Tongue (tissue), 3 donors: ENCODE measurements at places on chromosomes 6 and 20.

DNA sequence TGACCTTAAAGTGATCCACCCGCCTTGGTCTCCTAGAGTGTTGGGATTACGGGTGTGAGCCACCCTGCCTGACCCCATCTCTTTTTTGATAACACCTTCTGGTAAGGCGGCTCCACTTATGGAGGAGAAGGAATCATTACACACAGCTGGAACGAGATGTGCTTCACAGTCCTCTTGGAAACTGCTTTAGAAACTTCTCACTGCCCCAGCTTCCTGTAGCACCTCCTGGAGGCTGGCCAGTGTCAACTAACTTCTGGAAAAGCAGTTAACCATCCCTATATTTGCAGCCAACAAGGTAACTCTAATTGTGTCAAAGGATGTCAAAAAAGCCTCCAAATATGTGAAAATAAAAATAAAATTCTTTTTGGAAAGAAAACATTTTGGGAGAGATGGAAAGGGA lies 48.8 kb upstream of the BCLAF1 start:
- DNase-seq = no peak

GRCh38 chr6:82970839-82971238 lies 94.8 kb downstream of the UBE3D start:
- DNase-seq = no peak

DNA sequence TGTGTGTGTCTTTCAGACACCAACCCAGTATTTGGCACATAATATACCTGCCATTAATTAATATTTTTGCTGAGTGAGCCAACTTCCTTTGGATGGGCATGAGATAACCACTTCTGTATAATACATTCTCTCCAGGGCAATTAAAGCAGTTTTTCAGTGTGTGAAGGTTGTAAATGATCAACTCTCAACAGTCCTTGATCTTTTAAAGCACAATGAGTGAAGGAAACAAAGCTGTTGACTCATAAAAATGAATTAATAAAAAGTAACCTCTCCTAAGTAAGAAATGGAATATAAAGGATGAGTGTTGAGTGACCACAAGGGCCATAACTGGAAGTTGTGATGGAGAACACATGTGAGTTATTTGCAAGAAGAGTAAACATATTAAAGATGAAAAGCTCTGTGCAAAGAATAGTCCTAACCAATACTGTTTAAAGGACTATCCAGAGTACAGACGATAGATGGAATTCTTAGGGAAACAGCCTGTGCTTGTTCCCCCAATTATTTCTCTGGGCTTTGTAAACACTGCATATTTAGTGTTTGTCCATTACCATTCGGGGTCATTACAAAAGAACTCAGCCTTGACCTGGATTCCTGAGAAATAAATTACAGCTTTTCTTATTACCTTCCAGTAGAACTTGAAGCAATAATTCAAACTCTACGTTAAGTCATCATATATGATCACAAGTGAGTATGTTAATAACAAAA lies 446.2 kb downstream of the PLCB1 start:
- DNase-seq = no peak

GRCh38 chr6:43900560-43900915 lies 130.5 kb downstream of the VEGFA start:
- no peak for DNase-seq

- no peak for DNase-seq
Observed at GRCh38 chr6:14682812-14683211, 563.1 kb upstream of the JARID2 start.

DNA sequence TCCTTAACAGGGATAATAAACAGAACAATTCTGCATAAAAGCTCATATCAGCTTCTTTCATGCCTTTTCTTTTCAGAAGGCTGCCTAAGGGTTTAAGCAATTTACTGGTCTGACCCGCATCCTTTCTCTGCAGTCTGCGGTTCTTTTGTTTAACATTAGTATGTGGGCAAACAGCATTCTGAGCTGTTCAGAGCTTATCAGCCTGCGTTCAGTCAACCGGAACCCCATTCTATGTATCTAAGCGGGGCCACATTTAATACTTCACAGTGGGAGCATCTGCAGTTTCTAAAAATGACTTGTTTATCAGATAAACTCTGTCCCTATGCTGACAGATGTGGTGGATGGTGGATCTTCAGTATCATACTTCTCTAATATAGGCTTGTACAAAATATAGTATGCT lies 758.9 kb upstream of the MMS22L start:
- no peak for DNase-seq

GRCh38 chr20:63499338-63499969 lies 571 bp upstream of the EEF1A2 start:
- DNase-seq = no peak

GRCh38 chr6:40779409-40779808 lies 192.2 kb upstream of the LRFN2 start:
- no peak for DNase-seq

DNA sequence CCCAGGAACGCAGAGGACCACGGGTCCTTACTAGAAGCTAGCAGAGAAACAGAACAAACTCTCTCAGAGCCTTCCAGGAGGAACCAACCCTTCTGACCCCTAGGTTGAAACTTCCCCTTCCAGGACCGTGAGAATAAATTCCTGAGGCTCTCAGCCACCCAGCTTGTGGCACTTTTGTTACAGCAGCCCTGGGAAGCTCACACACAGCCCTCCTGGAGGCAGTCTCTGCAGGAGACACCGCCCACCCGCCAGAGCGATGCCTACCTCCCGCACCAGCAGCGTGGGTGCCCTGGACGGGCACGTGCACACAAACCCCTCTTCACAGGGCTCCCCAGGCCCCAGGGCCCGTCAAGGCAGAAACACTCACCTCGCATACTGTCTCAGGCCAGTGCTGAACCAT lies 4.2 kb downstream of the RNASET2 start:
- no peak for DNase-seq

GRCh38 chr6:97222903-97223302 lies 60.1 kb downstream of the MMS22L start:
- DNase-seq = no peak

- DNase-seq = no peak
Observed at GRCh38 chr6:90249458-90249857, 47.2 kb downstream of the BACH2 start.

- peak; percentile 86 for DNase-seq
Observed at GRCh38 chr6:43454696-43455530, 435 bp downstream of the DLK2 start.

DNA sequence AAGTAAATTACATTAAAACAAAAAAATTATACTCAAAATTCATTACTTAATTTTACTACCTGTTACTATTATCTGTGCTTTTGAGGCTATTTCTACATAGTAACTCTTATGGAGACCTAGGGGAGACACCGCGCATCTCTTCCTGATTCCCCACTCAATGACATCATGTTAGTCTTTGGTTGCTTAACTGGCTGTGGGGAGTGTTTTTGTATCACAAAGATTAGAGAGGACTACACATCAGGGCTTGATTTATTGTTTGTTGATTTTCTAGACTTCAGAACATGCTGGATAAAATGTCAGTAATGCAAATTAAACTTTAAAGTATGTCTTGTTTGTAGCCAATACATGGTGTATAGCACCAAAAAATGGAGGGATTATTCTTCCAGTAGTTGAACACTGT lies 26.0 kb downstream of the SLC2A10 start:
- no peak for DNase-seq

GRCh38 chr20:6067763-6068318 lies 14.0 kb upstream of the LRRN4 start:
- no peak for DNase-seq

- no peak for DNase-seq
Observed at GRCh38 chr6:149457316-149457884, 27.4 kb downstream of the ZC3H12D start.

- no peak for DNase-seq
Observed at GRCh38 chr6:117929501-117929900, 22.4 kb downstream of the SLC35F1 start.

DNA sequence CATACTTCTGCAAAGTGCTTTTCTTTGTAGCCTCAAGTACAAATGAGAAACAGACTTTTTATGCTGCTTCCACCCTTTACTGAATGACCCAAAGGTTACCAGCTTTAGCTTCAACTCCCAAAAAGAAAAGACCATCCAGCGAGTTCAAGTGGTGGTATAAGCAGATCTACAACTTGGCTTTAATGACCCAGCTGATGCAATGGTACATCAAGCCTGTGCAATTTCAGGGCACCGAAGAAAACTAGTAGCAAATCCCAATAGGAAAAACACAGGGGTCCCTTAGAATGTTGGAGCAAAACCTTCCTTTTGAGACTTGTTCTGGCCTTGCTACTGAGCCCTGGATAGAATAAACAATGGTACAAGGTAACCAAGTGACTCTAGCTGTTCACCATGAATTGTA lies 33.8 kb downstream of the STX7 start:
- no peak for DNase-seq

GRCh38 chr6:10759312-10759839 lies 11.8 kb downstream of the TMEM14B start:
- peak; percentile 62 for DNase-seq

GRCh38 chr6:149761438-149761837 lies 11.9 kb downstream of the PCMT1 start:
- no peak for DNase-seq

GRCh38 chr20:23568320-23568970 lies at the start of gene CST9L:
CST9L (minus strand) TSS chr20:23568484; CDS start chr20:23568450, 34 bp downstream.
- no peak for DNase-seq

- no peak for DNase-seq
Observed at GRCh38 chr6:156283091-156283490, 494.1 kb upstream of the ARID1B start.

DNA sequence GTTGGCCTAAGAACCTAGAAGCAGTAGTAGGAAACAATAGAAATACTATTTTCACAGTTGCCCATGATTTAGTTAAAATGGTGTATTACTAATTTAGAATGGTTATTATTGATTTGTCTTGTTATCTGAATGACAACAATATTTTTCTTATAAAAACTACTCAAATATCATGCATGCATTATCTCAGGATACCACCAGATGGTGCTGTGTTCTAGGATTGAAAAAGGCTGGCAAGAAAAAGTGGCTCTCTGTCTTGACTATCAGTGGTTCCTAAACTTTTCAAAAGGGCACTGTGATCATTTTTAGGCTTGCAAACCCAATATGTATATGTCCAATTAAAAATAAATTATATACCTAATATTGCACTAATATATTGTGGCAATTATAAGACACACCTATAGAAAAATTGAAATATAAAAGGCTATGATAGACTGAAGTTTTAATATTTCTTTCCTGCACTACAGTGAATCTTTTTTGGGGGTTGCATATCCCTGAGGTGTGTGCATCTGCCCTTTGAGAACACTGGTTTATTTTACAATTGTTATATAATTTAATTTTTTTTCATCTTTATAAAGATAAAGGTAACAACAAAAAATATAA lies 131.7 kb upstream of the MLIP start:
- peak; percentile 72 for DNase-seq
